ENCODE measurements at places on chromosomes 2 and 18.

DNA sequence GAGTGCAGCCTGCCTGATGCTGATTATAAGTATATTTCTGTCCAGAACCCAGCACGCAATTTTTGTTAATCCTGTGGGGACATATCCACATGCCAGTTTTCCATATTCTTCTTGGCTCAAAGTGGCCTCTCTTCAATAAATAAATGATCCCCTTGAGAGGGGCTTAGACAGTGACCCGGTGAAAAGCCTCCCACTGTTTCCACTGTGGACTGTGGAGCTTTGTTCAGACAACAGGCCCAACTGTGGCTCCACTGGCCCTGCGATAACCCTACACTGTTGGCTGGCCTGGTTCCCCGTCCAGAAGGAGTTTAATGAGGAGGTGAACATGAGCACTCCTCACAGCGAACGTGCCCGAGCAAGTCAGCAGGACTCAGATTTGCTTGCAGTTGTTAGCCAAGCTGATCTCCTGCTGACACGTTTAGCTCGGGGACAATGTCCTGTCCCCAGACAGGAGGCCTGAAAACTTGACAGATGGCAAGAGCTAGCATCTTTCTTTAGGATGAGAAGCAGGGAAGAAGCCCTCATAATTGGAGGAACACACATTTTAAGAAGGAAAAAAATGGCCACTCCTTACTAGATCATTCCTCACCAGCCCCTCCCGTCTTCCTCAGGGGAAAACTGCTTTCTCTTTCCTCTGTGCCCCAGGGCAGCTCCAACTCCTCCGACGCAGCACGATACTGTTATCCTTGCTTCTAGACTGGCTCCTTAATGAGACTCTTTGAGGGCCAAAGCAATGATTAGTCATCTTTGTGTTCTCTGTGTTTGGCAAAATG is 20.0 kb upstream of the MTCL1 start:
- DNase-seq = no peak

- no peak for DNase-seq
Observed at GRCh38 chr2:80322311-80322920, 17.9 kb upstream of the LRRTM1 start.

DNA sequence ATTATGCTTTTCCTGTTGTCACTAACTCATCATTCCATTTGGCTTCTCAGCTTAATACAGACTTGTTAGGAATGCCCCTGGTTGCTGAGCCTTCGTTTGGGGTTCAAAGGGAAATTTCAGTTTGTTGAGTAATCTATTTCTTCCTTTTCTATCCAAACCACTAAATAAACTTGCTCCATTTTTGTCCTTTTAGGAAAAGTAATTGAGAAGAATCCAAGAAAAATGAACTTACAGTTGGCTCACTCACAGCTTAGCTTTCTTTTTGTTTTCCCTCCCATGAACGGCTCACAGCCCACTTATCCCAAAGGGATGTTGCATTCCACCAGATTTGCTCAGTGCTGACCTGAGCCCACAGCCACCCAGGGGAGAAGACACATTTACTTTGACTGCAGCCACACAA is 73.9 kb downstream of the SOX11 start:
- no peak for DNase-seq

DNA sequence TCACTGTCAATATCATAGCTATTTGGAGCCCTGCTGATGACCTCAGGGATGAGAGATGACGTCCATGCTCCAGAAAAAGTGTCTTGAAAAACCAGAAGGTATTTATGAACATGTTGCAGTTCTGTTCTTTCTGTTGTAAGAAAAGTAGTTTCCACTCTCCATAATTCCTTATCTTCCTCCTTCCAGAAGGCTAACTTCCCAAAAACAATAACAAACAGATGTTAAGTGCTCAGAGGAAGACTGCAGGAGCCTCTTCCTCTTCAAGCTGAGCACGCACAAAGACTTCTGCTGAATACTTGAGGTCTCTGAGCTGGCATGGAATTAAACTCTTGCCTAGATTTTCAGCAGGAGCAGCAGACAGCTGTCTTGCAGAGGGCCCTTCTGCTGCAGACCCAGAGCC is 434.5 kb upstream of the KLHL29 start:
- no peak for DNase-seq

- DNase-seq = no peak
Observed at GRCh38 chr2:73239776-73240175, 5.7 kb downstream of the CCT7 start.

DNA sequence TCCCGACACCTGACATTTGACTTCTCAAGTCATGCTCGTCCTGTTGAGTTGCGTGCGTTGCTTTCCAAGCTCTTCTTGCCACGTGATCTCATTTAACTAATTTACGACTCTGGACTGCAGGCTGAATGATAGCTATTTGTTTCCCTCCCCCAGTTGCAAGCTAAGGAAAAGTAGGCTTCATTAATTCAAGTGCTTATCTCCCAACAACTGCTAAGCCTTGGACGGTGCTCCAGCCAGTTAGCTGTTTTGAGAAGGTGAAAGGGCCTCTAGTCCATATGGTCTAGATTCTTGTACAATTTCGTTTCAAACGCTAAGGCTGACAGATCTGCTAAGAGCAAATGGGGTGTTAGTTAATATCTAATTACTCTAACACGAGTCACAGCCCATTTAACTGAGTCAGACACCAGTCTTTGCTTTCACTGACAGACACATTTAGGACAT is 21.1 kb downstream of the GPR45 start:
- DNase-seq = no peak

- DNase-seq = no peak
Observed at GRCh38 chr2:228689053-228689452, 507.6 kb upstream of the SPHKAP start.

GRCh38 chr2:20766798-20767644 is 55.9 kb downstream of the LDAH start:
- DNase-seq = no peak

DNA sequence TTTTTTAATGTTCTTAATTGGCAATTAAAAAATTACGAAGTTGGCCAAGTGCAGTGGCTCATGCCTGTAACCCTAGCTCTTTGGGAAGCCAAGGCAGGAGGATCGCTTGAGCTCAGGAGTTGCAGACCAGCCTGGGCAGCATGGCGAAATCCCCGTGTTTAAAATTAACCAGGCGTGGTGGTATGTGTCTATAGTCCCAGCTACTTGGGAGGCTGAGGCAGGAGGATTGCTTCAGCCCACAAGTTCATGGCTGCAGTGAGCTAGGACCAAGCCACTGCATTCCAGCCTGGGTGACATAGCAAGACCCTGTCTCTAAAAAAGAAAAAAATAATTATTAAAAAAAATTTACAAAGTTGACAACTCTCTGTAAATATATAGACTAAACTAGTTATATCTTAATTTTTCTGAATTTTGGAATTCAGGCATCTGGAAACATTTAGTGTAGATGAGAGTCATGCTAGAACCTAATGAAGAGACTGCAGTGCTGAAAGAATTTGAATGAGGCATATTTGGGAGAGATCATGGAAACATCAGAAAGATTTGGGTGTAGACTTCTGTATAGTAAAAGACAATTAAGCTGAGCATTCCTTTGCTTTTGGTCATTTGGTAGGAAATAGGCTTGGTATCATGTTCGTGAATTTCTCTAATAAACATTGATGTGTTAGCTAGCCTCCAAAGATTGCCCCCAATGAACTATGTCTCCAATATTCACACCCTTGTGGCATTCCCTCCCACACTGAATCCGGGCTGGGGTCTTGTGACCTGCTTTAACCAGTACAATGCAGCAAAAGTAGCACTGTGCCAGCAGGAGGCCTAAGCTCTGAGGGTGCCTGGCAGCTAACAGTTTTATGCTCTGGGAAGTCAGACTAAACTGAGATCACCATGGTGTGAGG is 4.2 kb upstream of the ROCK1 start:
- DNase-seq = no peak

- peak; percentile 65 for DNase-seq
Observed at GRCh38 chr2:43225093-43225787, 1.2 kb downstream of the ZFP36L2 start.
